ENCODE measurements at places on chromosomes 11 and 22.
A peak's percentile ranks its signal among the peaks of the same experiment; 100 is the strongest.

DNA sequence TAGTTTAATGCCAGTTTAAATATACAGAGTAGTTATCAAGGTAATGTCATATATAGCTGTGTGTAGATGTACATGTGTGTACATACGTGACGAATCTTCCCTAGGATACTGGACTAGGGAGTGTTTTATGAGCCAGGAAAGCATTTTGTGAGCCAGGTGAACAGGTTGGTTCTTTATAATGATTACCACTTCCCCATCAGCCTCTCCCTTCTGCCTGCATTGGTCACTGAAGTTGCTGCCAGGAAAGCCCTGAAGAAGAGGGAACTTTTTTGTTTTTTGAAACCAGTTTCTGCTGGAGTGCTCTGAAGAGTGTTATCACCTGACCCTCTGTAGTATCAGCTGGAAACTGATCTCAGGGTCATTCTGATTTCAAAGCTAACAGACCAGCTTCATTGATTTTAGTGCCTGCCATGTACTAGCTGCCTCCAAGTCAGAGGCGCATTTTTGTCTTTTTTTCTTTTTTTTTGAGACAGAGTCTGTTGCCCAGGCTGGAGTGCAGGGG, 14.2 kb upstream of the ST14 start:
- DNase-seq: no peak

GRCh38 chr11:114179234-114179941, 116.8 kb upstream of the NNMT start:
- DNase-seq: no peak

GRCh38 chr11:35579557-35580396, 38.5 kb upstream of the FJX1 start:
- no peak for DNase-seq

DNA sequence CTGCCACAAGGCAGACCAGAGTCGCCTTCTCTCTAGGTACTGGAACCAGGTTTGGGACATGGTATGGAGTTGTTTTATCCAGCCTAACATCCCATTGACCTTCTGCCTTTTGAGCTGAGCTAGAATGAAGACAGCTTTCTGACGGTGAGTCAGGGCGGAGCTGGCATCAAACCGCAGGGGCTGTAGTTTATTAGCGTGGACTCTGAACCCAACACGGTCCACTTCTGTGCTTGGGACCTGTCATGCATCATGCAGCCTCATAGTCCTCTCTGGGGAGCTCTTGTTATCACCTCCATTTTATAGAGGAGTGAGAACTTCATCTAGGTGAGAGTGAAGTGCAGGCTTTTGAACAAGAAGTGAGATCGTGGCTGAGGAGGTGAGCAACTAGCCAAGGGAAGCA, 8.3 kb downstream of the GAL3ST1 start:
- DNase-seq: no peak

GRCh38 chr11:102831489-102832440, 11.6 kb downstream of the MMP3 start:
- DNase-seq: peak; percentile 9

DNA sequence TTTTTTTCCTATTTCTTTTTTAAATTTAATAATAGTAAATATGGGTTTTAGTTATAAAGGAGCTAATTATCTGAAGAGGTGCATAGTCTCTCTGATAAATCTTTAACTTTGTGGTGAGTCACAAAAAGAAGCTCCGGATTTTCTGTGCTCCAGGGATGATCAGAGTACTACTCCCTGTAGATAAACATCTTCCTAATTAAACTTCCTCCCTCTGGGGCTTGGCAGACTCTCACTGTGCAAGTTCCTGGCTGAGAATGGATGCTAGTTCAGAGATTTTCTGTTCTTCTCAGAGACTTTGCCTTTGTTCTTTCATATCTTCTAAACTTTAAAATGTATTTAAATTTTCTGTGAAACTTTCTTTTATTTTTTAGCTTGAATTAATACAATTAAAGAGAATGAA, at the start of gene OR10G7:
TSS of gene OR10G7 (minus strand) at position 72 of the 400 bp plus-strand sequence. CDS start 2,324 bp downstream, outside the sequence.
- DNase-seq: no peak

DNA sequence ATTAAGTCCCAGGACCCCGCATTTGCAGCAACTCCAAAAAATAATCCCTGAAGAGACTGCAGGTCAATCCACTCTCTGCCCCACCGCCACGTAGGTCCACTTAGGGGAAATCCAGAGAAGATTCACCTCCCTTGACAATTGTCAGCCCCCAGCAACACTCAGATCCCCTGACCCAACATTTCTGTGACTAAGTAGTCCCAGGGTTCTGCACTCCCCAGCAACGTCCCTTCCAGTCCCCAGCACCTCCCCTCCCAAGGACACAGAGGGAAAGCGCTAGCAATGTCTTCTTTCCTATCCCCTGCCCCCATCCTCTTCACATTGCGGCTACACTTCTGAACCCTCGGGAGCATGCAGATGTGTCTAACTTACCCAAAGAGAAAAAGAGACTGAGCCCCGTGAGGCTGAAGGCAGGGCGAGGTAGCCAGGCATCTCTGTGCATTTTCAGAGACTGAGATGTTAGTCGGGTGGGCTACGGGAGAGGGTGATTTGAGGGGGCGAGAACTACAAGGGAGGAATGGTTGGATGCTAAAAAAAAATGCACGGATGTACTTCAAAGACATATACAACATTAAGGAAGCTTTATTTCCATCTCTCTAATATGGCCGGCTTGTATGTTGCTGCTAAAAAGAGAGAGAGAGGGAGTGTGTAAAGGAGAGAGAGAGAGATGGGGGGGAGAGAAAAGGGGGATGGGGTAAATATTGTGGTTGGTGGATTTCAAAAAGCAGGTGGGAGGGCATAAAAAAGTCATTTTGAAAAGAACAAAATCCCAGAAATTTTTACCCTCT, at the start of gene SCN2B:
TSS of gene SCN2B (minus strand) at position 647 of the 785 bp plus-strand sequence. CDS start at position 439, 208 bp downstream.
- DNase-seq: no peak

GRCh38 chr11:128662960-128663359, 30.9 kb upstream of the FLI1 start:
- no peak for DNase-seq

DNA sequence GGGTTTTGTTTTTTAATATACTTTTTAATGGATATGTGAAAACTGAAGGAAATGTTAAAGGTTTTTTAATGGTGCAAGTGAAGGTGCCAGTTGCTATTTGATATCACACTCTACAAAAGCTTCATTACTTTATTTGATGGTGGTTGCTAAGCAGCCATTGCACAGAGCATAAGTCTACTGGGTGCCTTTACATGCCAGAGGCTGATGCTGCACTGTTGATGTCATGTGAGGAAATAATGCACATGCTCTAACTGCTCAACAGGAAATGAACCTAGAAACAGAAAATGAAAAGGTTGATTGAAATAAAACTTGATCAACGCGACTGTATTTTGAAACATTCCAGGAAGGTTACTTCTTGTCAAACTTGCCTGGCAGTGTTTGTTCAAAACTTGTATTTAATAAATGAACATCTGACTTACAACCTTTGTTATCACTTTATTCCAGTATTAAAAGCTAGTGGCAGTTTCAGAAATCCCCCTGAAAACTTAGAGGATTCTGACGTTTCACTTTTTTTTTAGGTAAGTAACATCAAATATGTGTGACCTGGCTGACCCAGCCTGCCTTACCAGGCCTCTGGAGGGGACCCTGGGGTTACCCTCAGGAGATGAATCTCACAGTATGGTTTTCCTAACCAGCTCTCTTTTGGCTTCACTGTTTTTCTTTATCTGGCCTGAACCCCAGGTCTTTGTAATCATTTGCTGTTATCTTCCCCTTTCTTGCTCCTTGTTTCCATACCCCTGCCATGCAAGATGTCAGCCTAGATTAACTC, 2.4 kb upstream of the ATP5MG start:
- no peak for DNase-seq

GRCh38 chr22:36279219-36279666, 26.3 kb downstream of the APOL1 start:
- DNase-seq: no peak

DNA sequence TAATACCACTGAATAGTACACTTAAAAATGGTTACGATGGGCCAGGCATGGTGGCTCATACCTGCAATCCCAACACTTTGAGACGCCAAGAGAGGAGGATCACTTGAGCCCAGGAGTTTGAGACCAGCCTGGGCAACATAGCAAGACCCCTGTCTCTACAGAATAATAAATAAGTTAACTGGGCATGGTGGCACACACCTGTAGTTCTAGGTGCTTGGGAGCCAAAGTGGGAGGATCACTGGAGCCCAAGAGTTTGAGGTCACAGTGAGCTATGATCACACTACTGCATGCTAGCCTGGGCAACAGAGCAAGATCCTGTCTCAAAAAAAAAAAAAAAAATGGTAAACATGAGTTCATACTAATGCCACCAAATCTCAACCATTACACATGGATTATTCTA, 61.3 kb downstream of the CD6 start:
- no peak for DNase-seq

DNA sequence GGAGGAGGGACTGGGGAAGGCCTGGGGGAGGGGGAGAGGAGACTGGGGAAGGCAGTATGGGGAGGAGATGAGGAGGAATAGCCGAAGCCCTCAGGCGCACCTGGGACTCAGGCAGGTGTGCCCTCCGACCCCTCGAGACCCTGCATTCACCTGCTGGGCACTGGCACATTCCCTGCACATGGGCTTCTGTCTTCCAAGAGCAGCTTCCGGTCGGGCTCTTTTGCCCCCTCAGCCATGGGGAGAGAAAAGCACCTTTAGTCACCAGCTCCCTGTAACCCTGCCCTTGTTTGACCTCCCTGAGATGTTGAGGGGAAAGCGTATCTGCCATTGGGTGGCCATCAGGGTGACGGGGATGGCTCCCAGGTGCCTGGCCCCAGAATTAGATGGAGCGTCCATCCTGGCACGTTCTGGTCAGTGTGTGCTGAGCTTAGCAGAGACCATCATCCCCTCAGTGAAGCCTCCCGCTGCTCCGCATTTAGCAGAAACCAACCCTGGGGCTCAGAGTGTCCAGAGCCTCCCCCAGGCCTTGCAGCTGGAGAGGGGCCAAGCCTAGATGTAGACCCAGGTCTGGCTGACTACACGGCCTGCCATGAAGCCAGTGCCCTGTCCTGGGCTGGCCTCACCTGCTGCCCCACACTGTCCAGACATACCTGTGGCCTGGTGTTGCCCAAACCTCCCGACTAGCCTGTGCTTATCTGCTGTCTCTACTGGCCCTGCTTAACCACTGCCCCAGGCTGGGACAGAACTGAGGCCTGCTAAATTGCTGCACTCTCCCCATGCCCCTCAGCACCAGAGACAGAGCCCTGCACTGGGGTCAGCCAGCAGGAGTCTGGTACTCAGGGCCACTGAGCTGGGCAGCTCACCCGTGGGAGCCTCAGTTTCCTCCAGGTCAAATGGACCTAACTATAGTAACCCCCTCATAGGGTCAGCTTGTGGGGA, 6.2 kb downstream of the ANO1 start:
- no peak for DNase-seq

DNA sequence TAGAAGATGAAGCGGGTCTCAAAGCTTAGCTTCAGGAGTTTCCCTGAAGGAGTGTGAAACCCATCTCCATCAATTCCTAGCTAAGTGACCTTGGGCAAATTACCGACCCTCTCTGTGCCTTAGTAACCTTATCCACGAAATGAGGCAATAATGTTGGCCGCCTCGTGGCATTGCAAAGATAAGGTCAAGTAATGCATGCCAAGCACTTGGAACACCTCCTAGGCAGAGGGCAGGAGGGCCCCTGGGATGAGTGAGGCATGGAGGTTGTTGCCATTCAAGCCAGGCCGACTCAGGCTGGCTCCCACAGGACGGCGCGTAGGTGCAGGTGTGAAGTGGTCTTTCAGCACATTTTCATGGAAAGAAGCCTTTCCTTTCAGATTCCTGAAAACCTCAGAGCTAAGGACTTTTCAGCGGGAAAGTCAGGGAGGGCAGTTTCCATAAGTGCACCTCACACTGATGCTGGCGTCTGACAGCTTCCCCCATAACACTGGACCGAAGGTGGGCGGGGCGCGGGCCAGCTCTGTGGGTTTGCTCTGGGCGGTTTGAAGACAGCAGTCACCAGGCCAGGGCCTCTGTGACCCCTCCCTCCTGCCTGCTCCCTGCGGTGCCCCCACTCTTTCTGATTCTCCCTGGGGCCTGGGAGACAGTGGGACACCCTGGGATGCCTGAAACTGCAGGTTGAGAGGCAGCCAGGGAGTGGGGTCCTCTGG, 25.2 kb downstream of the RPS6KA4 start:
- DNase-seq: no peak

DNA sequence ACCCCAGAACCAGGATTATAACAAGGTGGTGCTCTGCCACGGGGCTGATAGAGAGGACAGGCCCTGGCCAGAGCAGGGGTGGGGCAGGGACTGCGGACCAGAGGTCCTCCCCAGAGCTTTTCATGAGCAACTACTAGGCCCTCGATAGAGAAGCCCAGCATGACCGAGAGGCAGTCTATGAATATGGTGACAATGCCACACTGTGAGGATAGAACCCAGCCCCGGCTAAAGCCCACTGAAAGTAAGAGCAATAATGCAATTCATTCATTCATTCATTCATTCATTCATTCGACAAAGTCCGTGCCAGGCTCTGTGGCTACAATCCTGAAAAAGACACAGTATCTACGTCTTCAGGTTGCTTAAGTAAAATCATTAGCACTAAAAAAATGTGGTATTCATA, 35.6 kb upstream of the CD5 start:
- no peak for DNase-seq

DNA sequence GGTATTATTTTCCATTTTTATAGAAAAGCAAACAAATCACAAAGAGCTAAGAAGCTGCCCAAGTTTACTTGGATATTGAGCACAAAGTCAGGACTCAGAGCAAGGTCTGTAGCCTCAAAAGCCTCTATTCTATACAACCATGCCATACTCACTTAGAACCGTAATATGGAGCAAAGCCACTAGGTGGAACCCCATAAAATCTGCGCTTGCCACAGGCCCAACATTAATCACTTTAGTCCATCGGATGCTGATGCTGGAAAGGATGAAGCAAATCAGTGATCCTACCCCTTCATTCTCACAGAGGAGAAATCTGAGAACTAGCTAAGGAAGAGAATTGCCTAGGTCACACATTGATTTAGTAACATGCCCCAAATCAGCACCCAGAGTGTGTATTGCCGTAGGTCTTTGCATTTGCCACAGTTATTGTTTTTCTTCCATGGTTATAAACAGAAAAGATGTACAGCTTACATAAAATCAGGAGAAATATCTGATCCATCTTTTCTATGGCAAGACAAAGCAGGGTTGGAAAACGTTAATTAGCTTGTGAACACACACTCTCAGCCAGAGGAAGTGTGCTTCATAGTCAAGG, 56.7 kb upstream of the RAB38 start:
- DNase-seq: no peak
